ENCODE measurements at places on chromosomes 7 and 10.

GRCh38 chr10:31099094-31099493 lies 67.4 kb upstream of the ZNF438 start:
- no peak for DNase-seq

GRCh38 chr10:851901-852300 lies 79.6 kb downstream of the LARP4B start:
- no peak for DNase-seq

- DNase-seq, result no peak
Observed at GRCh38 chr10:122630526-122630925, 69.1 kb downstream of the C10orf120 start.

- DNase-seq, result no peak
Observed at GRCh38 chr7:30965372-30965771, 1.6 kb downstream of the GHRHR start.

GRCh38 chr7:2099048-2099957 lies 133.4 kb downstream of the MAD1L1 start:
- no peak for DNase-seq

- no peak for DNase-seq
Observed at GRCh38 chr7:127598318-127598717, 4.8 kb downstream of the FSCN3 start.

DNA sequence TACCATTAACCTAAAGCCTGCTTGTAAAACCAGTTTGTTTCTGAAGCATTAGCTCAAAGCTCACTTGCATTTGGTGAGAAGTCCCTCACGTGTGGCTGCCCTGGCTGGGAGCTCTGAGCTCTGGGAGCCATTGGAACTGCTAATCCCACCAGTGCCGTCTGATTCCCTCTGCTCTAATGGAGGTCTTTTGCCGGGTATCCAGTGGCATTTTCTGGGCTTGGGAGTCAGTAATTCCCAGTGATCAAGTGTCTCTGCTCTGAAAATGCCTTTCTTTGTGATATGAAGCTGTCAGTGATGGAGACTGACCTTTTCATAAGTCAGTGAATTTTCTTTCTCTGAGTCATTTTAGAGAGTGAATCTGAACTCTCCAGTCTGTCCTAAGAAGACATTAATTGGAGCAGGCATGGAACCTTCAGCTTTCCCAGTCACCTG lies 36.9 kb upstream of the FAM20C start:
- DNase-seq, result no peak

DNA sequence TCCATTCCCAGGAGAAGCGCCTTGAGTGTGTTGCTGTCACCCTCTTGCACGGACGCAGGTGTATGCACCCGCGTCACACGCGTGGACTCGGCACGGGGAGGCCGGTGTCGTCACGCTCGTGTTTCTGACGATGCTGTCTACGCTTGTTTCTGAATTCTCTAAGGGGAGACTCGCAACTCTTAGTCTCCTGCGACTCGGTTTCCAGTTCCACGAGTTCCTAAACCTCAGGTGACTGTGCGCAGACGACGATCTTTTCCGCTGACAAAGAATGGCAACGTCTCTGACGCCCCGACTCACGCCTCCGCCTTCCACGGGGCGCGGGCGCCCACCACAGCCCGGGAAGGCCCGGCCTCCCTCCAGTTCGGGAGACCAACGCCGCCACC lies 579 bp downstream of the IDI1 start:
- no peak for DNase-seq

- no peak for DNase-seq
Observed at GRCh38 chr7:132225216-132226030, 350.8 kb downstream of the PLXNA4 start.

DNA sequence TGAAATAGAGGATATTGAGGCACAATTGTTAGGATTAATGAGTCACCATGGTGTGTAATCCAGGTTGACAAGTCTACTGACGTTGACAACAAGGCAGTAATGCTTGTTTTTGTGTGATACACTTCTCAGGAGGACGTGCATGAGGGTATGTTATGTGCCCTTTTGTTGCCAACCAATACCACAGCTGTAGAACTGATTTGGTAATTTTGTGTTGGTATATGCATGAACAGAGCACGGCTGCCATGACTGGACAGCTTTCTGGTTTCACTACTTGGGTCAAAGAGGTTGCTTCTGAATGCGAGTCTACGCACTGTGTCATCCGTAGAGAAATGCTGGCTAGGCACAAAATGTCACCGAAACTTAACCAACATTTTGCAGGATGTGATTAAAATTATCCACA lies 32.9 kb downstream of the PHTF2 start:
- DNase-seq, result peak; percentile 7

DNA sequence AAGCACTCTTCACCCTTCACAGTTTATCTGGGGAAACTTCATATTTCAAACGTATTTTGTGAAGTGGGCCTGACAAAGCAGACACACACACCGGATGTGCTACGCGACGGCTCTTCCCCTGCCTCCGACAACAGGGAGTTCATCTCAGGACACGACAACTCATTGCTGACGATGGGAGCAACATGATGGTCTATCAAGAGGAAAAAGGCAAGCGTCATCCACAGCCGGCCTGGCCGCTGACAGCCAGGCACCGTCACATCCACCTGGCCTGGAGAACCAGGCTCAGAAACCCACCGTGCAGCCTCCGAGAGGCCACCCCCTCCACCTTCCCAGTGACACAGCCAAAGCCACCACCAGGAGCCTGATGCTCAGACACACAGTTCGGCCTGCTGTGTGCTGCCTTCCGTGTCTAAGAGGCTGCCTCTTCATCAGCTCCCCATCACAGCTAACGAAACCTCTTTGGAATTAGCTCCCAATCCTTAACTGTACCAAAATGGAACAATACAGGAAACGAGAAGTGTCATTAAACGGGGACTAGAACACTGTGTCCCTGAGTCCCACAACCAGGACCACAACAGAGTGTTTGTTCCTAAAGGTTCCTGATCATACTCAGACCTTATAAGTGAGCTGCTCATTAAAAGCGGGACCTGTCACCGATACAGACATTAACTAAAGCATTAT lies 76.7 kb downstream of the SFMBT2 start:
- no peak for DNase-seq

DNA sequence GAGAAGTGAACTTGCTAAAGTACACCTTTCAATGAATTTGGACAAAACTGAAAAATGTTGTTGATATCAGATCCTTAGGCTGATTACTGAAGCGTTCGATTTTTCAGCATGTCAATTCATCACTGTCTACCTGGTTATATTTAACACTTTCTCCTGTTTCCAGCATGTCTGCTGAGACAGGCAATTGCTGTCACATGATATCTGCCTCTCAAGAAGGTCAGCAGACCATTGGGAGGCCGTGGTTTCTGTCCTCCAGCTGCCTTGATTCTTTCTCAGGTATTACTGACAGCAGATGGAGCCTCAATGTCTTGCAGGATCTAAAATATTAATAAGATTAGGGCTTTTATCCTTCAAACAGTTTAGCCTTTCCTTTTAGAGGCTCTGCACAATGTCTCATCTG lies 127.5 kb downstream of the SNX10 start:
- no peak for DNase-seq

- DNase-seq, result no peak
Observed at GRCh38 chr10:63666836-63667383, 145.7 kb downstream of the REEP3 start.

DNA sequence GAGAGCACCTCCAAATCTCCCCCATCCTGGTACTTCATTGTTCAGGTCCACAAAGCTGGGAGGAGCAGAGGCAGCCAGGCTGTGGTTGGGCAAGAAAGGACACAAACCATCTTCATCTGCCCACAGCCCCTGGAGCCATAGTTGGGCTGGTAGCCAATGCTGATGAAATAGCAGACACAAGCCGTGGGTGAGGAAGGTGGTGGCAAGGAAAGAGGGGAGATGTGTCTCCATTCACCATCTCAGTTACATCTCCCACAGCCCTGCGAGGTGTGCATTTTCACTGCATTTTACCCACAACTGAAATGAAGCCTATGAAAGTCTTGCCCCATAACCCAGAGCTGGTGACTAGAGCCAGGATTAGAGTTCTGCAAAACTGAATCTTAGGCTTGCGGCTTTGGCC lies 35.0 kb downstream of the PIK3AP1 start:
- DNase-seq, result no peak

DNA sequence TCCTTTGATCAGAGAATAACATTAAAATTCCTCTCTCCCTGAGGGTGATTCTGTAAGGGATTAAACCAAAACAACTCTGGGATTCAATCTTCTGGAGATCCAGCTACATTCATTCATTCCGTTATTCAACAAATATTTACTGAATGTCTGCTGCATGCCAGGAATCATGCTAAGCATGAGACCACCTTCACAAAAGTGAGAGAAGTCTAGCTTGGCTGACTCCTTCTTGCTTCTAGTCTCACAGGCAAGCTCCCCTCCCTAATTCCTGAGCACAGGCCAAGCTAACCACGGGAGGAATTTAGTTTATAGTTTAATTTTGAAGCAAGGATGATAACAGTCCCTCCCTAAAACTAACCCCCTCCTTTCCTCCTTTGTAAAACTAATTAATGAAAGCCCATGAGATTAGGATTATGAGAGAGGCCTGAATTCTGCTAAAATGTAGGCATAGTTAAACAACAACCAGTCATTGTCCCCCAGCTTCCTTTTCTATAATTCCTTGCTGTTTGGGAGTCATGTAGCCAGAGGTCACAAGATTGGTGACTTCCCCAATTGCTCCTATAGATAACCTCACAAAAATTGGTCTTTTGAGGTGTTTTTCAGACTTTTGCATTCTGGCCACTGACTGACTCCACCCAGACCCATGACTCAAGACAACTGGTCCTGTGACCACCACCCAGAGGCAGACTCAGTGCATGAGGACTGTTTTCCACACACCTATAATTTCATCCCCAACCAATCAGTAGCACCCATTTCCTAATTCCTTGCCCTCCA lies 113.5 kb downstream of the ITGB8 start:
- no peak for DNase-seq

DNA sequence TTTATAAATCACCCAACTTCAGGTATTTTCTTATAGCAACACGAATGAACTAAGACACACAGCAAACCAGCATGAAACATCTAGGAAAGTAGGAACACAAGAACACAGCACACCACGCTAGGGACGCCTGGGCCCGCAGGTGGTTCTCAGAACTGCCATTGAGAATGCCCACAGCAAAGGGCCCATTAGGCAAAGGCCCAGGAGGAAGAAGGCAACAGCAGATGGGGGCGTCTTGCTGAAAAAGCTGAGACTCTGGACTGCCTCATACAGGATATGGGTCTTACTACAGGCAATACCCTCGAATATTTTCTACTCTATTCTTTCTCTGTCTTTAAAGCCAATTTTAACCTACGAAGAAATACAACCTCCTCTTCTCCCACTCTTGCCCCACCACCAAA lies 77.3 kb downstream of the PARD3 start:
- no peak for DNase-seq

DNA sequence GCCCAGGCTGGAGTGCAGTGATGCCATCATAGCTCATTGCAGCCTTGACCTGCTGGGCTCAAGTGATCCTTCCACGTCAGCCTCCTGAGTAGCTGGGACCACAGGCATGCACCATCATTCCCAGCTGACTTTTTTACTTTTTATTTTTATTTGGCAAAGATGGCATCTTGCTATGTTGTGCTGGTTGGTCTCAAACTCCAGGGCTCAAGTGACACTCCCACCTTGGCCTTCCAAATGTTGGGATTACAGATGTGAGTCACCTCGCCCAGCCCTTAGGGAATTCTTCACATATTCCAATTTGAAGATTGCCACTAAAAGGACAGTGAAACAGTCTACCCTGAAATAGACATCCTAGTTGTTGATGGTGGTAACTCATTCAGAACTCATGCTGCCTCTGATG lies 27.7 kb downstream of the SUGCT start:
- DNase-seq, result no peak

GRCh38 chr10:27890971-27891370 lies 107.9 kb downstream of the ODAD2 start:
- no peak for DNase-seq

GRCh38 chr10:123622381-123622780 lies 43.8 kb upstream of the GPR26 start:
- DNase-seq, result no peak

GRCh38 chr10:75062506-75063299 lies 48.8 kb upstream of the SAMD8 start:
- no peak for DNase-seq

DNA sequence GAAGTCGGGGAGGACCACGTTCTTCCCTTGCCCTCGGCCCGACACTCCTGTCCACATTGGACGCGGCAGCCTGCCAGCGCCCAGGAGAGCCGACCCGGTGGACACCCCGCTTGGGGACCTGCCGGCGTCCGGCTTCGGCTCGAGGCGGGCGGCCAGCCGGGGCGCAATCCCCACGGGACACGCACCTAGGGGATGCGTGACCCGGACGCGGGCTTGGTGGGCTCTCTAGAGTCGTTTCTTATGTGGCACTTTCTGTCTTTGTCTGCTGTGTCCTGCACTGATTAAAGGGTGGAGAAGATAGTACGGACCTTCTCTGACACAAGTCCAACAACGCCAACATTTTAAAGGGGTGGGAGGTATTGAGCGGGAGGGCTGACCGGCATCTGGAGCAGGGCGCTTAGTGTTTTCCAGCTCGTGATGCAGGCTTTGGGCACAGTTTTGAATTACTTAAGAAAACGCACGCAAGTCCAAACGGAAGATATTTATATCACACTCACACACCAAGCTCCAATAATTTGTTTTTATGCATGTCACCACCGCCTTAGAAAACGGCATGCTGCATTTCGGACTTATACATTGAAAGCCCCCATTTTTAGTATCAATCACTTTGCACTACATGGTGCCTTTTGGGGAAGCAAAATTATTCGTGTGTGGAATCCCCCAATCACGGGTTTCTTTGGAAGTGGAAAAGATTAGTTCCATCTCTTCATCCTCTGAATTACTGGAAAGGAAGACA lies 3.9 kb upstream of the SPAG6 start:
- no peak for DNase-seq

GRCh38 chr7:152674860-152675758 lies 832 bp downstream of the XRCC2 start:
- no peak for DNase-seq

DNA sequence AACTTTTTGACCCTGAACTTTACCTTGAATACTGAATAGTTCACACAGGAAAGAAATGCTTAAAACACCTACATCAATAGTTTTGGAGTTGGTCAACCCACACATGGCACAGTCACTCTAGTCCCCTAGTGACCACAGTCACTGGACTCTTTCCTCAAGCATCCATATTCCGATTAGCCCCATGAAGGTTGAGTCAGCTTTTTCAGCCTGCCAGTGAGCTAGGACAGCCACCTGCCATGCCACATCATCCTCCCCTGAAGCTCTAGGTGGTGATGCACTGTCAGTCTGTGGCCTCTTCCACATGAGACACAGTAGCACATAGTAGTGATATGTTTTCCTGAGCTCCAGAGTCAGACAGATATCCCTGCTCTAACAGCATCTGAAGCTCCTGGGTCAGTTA lies 537.2 kb downstream of the XPNPEP1 start:
- DNase-seq, result no peak

- DNase-seq, result no peak
Observed at GRCh38 chr10:87913156-87913921, 49.9 kb downstream of the PTEN start.

- no peak for DNase-seq
Observed at GRCh38 chr10:78471723-78472550, 438.3 kb downstream of the RPS24 start.

DNA sequence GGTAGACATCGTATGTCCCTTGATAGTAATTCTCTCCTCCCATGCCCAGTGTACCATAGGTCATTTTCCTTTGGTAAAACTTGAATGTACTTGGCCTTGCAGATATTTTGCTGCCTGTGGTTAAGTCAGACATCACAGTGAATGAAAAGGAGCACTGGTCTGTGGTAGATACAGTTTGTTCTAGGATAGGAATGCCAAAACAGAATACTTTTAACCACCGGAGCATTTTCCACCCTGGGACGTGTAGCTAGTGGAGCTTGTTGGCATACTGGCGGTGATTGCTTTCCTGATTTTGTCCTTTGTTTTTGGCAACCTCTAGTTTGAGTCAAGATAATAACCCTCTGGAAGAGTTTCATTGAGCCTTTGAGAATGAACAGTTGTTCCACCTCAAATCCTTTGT lies 92.0 kb upstream of the BMPER start:
- DNase-seq, result no peak
